ENCODE measurements at places on chromosomes 4 and X. TPM values are rescaled to one million over a fixed set of nuclear protein-coding genes. Genes with fewer than 3 reads are reported as not detected.

Gene NOCT
- 33.7 TPM for total RNA-seq

Gene F8A3
- total RNA-seq, result 15.2 TPM

Gene MPP1
- 32.1 TPM for total RNA-seq

Gene WNK3
- 0.80 TPM for total RNA-seq

Gene GABRQ
- total RNA-seq, result not detected

Gene HTR2C
- total RNA-seq, result not detected

Gene TMEM150C
- 5.9 TPM for total RNA-seq

Gene TGIF2LX
- total RNA-seq, result not detected

Gene SPARCL1
- 165 TPM for total RNA-seq

Gene HTN3
- total RNA-seq, result not detected

Gene CENPU
- total RNA-seq, result 5.6 TPM

Gene SSX3
- total RNA-seq, result not detected

Gene SMR3A
- total RNA-seq, result not detected

Gene SUPT20HL2
- total RNA-seq, result not detected

Gene GNPDA2
- 2.2 TPM for total RNA-seq

Gene ADH1B
- total RNA-seq, result 64.3 TPM

Gene SFRP2
- 61.7 TPM for total RNA-seq

Gene NUDT10
- total RNA-seq, result 1.3 TPM

Gene FGF13
- total RNA-seq, result 1.8 TPM

Gene KIAA1210
- not detected for total RNA-seq

Gene GIMD1
- not detected for total RNA-seq

Gene SUPT20HL1
- not detected for total RNA-seq

Gene PDZD4
- 6.6 TPM for total RNA-seq

Gene FAM9C
- 0.64 TPM for total RNA-seq

Gene CXXC4
- total RNA-seq, result not detected

Gene LARP1B
- total RNA-seq, result 35.9 TPM

Gene GPR50
- not detected for total RNA-seq

Gene MAPK10
- total RNA-seq, result 50.0 TPM

Gene RNF175
- total RNA-seq, result 0.96 TPM

Measured in transverse colon (tissue), 4 donors.